ENCODE measurements at places on chromosomes 3 and 15.

- DNase-seq, result no peak
These were observed 19.2 kb downstream of the PXK start for GRCh38 chr3:58351920-58352319.

DNA sequence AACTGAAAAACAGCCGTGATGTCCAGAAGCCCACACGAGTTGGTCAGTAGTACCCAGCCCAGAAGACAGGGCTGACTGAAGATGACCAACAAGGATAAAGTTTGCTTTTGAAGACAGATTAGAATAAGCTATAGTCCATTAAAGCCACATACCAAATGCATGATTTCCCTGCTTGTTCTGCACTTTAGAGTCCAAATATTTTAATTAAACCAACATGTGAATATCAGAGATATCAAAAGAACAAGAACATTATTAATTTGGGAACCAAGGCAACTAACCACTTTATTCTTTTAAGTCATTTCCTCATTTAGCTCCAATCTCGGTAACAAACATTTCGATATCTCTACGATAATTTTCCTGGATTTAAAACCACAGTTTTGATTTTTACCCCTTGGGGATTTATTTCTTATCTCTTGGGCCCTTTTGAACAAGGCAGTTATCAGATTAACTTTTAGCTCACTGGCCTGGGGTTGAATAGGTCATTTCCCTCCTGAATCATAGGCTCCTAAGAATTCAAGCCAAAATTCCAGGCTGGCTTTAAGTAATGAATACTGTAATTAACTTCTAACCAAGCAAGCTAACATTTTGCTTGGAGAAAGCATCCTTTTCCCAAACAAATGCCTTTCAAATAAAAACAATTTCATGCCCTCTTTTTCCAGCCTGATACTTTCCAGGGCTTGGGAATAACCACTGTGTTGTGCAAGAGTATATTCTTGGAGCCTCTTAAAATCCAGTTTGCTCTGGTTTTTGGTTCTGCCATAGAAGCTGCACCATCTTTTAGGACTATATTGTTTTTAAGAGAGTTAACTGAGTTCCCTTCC lies 102.9 kb upstream of the NR2E3 start:
- peak; percentile 50 for DNase-seq

DNA sequence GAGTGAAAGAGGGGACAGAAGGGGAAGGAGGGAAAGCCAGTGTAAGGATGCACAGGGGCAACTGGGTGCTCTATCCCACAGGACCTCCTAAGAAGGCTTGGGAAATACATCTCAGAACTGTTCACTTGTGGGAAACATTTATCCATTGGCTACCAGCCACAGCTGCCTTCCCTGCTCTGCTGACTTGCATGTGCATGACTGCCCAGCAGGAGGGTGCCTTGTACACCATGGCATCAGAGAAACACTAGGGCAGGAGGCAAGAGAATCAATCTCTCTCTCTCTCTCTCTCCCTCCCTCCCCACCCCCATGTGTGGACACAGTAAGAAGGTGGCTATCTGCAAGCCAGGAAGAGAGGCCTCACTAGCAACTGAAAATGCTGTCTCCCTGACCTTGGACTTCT lies 62.9 kb upstream of the ZBTB38 start:
- DNase-seq, result peak; percentile 25

- DNase-seq, result no peak
These were observed 145.4 kb downstream of the NUP210 start for GRCh38 chr3:13274551-13275332.

- DNase-seq, result no peak
These were observed 74.6 kb upstream of the ACAD9 start for GRCh38 chr3:128804811-128805155.

DNA sequence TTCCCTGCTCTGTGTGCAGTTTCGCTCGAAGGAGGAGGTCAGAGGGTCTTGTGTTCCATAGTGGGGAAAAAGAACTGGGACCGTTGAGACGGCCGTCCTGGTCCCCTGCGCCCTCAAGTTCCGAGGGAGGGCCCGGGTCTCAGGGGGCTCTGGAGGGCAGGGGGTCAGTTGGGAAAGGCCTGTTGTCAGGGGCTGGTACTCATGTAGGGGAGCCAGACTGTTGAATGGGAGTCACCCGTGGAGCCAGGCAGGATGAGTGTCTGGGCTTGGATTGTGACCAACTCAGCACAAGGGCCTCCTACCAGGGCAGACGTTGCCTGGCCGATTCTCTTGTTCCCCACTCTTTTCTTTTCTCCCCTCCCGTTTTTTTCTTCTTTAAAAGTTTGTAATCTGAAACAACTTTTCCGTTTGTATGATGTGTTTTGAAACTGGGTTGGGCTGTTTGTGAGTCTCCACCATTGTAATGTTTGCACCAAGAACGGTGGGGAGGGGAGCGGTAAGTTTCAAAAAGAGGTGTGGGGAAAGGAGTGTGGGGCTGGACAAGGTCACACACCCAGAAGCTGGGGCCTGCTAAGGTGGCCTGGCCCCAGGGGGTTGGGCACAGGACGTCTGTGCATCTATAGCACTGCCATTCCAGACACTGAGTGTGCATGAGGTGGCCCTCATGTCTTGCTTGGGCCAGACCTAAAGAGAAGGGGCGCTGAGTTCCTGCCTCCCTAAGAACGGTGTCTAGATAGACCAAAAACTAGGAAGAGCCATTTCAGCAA lies 1.1 kb downstream of the CMTM7 start:
- DNase-seq, result peak; percentile 79

GRCh38 chr3:84965141-84965540 lies 6.4 kb downstream of the CADM2 start:
- no peak for DNase-seq

DNA sequence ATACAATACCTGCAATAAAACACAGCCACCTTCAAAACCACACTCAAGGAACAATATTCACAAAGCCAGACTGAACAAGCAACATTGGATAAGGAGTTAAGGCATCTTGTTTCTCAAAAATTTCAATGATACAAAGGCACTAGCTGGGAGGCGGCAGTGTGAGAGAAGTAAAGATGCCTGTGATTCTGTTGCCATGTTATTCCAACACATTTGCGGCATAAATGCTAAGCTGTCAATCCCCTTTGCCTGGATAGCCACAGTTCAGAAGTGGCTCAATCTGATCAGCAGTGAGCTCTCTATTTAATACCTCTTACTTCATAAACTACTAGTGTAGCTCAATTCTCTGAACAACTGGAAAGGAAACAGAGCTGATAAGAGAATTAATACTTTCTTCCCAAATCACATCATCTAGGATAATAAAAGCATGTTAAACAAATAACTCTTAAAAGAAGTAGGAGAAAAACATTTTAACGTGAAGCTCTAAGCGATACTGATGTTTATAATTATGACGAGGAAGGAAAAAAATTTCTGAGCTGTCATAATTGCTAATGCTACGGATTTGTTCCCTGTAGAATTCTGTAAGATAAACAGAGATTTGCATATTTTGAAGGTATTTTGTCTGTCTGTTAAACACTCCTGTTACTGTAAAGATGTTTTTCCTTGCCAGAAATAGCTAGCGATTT lies 358.4 kb downstream of the FOXP1 start:
- no peak for DNase-seq

DNA sequence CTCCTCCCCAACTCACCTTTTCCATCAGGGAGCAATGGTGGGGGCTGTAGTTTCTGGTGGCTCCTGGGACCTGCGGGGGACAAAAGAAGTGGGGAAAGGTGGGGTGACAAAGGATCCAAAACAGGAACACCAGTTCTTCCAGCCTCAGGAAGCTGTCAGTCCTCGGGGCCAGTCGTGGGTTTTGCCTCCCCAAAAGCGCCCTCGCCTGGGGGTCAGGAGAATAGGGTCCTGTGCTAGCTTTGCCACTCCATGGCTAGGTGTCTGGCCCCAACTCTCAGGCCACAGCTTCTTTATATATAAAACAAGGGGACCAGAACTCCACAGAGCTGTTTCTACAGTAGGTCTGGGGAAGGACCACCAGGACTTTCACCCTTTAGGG lies 4.0 kb downstream of the CCDC9B start:
- DNase-seq, result no peak

DNA sequence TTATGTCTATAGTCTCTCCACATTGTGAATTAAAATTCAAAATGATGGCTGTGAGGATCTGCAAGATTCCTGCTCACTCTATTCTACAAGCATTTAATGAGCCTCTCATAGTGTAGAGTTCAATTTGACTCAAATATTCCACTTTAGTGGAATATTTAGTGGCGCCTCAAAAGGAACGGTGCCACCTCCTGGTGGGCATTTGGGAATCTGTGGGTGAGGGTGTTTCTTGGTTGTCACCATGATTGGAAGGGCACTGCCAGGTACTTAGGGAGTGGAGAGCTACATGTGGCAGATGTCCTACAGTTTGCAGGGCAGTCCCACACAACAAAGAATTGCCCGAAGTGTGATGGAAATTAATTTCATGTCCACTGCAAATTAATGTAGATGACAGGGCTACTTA lies 21.5 kb upstream of the KCNMB3 start:
- no peak for DNase-seq

DNA sequence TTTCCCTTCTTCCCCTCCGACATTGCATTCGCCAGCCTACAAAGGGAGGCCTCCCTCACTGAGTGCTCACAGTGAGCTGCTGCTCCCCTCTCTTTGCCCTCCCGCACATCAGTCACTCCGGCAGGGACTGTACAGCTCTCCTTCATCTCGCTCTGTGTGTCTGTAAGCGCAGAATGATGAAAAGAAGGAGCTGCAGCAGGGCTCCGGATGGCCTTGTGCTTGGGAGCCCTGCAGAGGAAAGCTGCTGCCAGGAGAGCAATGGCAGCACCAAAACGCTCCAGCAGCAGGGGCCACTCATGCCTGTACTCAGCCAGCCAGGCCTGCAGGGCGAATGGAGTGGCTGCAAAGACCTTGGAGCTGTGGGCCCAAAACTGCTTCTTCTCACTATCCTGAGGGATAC lies 107.0 kb upstream of the NSMCE3 start:
- no peak for DNase-seq

- no peak for DNase-seq
These were observed 7.1 kb downstream of the LRRK1 start for GRCh38 chr15:100926258-100926657.
